ENCODE measurements at places on chromosomes 16 and 17. TPM values are rescaled to one million over a fixed set of nuclear protein-coding genes. Genes with fewer than 3 reads are reported as not detected.

Gene P2RX1
- 4.6 TPM for total RNA-seq

Gene C17orf50
- total RNA-seq, result 0.40 TPM

DNA sequence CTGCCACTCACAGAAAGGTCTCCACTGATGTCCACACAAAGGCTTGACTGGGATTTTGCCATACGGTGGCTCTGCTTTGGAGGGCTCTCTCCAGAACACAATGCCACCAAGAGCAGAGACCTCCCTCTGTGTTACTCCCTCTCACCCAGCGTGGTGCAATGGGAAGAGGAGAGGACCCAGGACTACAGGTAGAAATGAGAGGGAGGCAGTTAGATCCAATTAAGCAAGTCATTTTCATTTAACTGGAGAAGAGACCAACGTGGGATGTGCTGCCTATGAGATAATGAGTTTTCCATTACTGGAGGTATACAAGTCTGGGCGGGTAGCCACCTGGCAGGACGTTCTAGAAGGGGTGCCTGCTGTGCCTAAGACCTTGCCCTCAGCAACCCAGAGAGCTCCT, 34.2 kb downstream of the TOM1L2 start:
- DNase-seq, result no peak

DNA sequence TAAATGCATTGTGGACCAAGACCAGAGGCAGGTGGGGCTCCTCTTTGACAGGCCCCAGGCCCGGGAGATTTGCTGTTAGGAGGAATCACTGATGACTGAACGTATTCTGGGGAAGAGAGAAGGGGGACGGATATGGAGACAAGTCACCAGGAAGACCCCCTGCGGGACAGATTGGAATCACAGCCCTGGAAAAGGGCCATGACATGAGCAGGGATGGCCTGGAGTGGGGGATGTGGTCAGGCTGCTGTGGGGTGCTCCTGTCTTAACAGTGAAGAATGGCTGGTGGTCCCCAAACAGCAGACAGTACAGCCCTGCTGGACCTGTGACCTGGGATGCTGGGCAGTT, 23.7 kb upstream of the MGAT5B start:
- no peak for DNase-seq

DNA sequence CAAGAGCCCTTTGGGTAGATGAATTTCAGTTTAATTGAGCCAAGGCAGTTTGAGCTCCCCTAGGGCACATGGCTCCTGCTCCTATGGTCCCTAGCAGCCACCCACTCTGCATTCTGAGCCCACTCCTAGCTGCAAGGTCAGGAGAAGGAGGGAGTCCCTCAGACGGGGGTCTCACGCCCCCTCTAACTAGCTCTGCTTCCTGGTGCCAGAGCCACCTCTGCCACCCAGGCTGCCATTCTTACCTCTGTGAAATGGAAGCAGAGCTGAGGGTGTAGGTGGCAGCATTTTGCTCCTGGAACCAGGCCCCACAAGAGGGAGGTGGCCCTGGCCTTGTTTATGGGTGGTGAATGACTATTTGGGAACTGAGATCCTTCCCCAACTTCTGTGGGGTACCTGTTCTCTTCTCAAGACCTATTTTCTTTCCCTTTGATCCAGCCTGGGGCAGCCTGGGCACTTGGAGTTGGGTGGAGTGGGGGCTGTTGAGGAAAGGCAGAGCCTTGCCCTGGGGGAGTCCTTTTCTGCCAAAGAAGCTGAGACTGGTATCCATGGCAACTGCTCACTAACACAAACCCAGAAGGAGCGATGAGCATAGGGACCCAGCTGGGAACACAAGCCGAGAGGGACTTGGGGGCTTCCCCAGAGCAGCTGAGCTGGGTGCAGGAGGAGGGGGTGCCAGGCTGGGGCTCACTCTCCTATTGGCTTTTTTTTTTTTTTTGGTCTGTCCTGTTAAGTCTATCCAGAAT, 4.8 kb downstream of the SPNS2 start:
- no peak for DNase-seq

Gene DYNLRB2
- total RNA-seq, result 20.9 TPM
